ENCODE measurements at places on chromosomes 5 and 9.
A peak's percentile ranks its signal among the peaks of the same experiment; 100 is the strongest.

- no peak for DNase-seq
These were observed 1657.7 kb upstream of the C9orf72 start for GRCh38 chr9:29230931-29231330.

DNA sequence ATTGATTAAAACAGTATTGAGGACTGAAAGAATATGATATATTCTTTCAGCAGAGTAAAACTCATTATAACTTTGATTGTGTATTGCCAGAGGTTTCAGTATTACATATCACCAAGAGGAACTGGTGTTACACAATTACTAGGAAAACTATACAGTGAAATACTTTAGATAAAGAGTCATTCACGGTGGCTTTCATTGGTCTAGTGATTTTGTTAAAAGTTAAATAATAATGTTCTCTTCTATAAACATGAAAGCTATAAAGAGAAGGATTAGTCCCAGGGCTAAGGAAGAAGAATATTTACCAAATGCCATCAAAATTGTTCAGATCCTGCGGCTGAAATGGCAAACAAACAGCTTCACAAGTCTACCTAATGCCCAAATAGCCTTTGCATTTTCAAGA is 306.2 kb downstream of the SEMA5A start:
- DNase-seq = no peak

DNA sequence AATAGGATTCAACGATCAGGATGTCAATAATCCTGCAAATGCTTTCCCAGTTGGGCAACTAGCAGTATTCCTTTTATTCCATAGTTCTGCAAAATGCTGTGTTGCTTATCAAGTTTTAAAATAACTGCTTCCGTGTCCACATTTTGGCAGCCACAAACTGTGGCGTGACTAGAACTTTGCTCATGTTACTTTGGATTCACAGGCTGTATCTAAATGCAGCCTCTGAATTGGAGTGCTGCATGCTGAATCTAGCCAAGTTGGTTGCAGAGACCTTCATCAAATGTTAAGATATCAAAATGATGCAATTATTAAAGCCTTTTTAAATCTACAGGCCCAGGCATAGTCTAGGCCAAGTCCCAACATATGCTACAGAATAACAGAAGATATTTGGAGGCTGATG is 249.2 kb downstream of the NR2F1-AS1 start:
- no peak for DNase-seq

GRCh38 chr9:128155736-128156500 is 4.1 kb upstream of the BBLN start:
- DNase-seq = no peak

GRCh38 chr5:3778000-3778550 is 182.4 kb downstream of the IRX1 start:
- no peak for DNase-seq

DNA sequence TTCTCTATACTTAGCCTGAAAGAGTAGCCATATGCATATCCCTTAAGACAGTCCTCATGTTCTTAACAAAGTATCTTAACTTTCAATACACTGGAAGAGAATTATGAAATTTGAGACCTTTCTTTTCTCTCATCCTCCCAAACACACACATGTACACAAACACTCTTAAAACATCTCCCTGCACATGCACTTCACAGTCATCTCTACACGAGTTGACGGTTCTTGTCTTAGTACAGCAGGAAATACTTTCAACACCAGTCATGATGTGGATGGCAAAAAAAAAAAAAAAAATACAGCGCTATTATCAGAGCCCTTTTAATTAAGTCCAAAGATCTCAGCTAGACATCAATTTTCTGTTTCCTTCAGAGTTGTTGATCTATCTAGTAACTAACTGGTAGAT is 43.6 kb upstream of the PCSK1 start:
- DNase-seq = no peak

DNA sequence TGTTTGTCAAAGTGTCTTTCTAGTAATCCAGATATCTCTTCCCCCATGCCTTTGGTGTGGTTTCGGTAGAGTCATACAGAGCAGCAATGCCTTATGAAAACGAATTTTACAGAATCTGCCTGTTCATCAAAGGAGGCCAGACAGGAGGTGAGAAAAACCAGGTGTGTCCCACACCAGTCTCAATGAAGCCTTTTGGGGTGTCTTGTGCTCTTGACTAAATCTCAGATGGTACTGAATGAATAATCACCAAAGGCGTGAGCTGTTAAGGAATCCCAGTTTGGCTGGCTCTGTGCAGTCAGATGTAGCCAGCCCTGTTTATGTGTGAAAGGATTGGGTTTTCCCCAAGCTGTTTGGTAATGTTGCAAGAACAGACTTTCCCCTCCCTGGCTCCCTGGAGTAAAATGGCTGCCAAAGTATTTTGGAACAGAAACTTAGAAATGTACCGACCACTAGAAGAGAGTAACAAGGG is 70.8 kb upstream of the CDKN2B start:
- DNase-seq = no peak

- DNase-seq = no peak
These were observed 459.5 kb upstream of the WWC1 start for GRCh38 chr5:167831754-167832504.

GRCh38 chr9:127353882-127354281 is 43.1 kb upstream of the SLC2A8 start:
- no peak for DNase-seq

DNA sequence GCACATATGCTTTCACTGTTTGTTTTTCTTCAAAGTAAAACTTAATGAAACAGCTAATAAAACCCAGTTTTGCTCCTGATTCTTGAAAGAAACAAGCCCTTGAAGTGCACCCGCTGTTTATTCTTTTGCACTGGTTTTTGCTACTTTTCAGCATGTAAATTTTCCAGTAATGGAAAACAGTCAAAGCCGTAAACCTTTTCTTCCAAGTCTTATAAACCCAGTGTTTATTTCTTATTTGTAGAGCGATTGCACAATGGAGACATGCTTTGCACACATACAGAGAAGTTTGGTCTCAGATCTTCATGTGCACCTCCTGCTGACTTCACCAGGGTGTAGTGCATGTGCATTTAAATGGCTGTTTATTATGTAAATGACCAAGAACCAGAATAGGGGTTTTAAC is 51.8 kb downstream of the ATG10 start:
- DNase-seq = no peak

GRCh38 chr5:156326718-156327259 is at the start of gene SGCD:
Gene SGCD (plus strand): TSS chr5:156327164.
- no peak for DNase-seq

DNA sequence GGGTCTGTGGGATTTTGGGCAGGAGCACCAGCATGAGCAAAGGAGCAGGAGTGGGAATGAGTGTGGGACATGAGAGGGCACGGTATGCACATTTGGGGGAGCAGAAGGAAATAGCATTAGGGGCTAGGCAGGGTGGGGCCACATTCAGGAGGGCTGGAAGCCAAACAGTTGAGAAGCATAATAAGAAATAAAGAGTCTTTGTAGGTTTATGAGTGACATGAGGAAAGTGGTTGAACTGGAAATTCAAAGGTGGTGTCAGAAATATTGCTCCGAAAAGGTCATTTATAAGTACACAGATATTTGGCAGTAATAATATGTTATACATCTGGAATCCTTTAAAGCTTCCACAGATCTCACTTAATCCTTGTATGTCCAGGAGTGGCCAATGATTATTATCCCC is 26.4 kb downstream of the ARHGEF28 start:
- no peak for DNase-seq

GRCh38 chr9:135332979-135333748 is 146.4 kb upstream of the PPP1R26 start:
- no peak for DNase-seq

DNA sequence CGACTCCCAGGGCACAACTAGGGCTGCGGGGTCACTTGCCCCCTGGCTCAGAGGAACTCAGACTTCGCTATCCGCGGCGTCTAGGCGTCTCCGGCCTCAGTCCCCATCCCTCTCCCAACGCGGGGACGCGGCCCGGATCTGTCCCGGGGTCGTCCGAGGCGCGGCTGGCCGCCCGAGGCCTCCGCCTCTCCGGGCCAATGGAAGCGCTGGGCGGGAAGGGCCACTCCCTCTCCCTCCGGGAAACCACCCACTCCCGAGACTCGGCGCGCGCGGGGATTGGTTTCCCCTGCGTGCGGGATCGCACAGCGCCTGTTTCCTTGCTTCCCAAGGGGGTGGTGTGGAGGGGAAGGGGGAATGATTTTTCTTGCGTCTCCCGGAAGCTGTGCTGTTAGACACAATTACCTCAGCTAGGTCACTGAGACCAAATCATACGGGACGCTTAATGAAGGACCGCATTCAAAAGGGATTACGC is 38.3 kb downstream of the NR2F1 start:
- peak; percentile 78 for DNase-seq

DNA sequence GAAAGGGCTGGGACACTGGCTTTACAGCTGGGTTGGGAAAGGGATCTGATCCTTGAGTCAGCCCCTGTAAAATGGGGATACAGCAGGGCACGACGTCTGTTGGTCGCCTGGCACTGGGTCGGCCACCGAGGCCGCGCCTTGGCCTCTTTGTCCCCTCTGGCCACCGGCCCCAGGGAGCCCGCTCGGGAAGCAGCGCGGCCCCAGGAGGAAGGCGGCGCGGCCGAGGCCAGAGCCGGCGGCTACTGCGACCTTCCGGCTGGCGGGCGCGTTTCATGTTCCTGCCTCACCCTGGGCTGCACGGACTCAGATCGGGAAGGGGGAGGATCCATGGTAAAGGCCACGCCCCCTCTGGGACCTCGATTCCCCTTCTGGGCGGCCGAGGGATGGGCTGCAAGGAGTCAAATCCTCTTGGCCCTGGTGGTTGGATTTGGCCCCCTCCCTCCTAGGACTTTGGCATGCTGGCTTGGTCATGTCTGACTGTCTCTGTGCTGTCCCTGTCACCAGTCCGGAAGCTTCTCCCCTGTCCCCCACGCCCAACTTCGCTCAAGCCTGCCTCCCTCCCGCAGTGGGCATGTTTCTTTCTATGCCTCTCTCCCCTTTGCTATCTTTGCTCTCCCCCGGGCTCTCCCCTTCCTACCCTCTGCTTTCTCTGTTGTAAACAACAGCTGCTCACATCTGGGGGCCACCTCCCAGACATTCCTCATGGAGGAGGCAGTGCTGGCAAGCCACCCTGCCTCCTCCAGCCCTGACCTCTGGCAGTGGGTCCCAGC is 25.8 kb downstream of the FPGS start:
- peak; percentile 78 for DNase-seq

- no peak for DNase-seq
These were observed 48.2 kb upstream of the GFPT2 start for GRCh38 chr5:180401229-180401907.

- DNase-seq = no peak
These were observed 2362.5 kb upstream of the WWC1 start for GRCh38 chr5:165928971-165929370.

GRCh38 chr9:116687754-116688135 is 640 bp downstream of the TRIM32 start:
- DNase-seq = no peak

- DNase-seq = peak; percentile 92
These were observed 536 bp downstream of the PCDHAC1 start for GRCh38 chr5:140926443-140927227.

GRCh38 chr9:134602547-134603362 is 38.8 kb upstream of the COL5A1 start:
- no peak for DNase-seq

- DNase-seq = no peak
These were observed 114.4 kb downstream of the PCSK1 start for GRCh38 chr5:96318569-96319110.

GRCh38 chr5:126676195-126676624 is 75.5 kb downstream of the PHAX start:
- peak; percentile 46 for DNase-seq

- no peak for DNase-seq
These were observed 637.8 kb upstream of the MEF2C start for GRCh38 chr5:89520771-89521170.

DNA sequence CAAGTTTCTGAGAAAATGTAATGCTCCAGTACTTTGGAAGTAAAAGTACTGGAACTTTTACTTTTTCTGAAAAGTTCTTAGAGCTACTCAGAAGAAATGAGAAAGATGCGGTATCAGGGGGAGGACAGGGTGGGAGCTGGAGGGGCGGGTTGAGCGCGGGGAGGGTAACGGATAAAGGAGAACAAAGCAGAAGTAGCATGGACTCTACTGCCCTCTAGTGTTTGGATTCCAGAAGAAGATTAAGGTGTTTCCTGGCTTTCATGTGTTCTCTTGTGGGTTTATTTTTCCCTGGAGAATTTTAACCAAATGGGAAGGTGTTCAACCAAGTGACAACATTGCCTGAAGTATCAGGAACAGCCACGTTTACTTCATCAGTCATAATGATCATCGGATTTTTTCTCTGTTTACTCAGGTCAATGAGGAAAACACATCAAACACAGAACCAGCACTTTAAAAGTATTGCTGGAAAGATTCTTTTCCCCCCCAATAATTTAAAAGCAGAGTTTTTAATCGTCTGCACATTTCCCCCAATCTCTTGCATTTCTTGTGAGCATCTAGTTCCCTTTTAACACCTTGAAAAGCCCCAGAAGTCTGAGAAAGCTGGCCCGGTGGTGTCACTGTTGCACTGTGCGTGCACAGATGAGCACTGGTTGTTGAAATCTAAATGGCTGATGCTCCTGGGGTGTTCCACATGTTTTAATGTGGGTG is 190.6 kb downstream of the MPDZ start:
- DNase-seq = peak; percentile 59

DNA sequence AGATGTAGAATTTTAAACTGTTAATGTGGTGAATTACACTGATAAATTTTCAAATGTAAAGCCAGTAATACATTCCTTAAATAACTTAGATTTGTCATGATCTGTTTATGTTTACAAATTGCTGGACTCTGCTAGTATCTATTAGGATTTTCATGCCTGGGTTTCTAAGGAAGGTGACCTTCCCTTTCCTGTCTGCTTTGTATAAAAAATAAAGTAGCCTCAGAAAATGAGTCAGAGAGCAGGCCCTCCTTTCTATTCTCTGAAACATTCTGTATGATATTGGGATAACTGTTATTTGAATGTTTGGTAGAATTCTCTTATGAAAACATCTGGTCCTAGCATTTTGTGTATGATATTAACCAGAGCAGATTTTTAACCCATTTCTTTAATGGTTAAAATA is 255.3 kb downstream of the SYK start:
- no peak for DNase-seq

DNA sequence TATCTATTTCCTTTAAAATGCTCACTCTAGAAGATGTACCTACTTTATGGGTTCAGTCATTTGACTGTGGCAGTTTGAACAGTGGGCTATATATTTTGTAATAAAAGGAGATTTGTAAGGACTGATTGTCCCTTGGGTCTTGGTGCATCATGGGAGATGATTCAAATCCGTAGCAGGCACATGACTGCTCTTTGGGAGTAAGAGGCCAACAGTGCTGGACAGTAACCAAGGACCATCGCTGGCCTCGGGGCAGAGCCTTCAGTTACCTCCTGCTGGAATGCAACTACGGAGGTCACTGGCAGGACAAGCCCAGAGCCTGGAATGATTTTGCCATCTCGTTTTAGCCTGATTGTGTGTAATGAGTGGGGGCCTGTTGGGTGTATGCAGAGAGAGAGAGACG is 7.0 kb upstream of the MAMDC2 start:
- no peak for DNase-seq

DNA sequence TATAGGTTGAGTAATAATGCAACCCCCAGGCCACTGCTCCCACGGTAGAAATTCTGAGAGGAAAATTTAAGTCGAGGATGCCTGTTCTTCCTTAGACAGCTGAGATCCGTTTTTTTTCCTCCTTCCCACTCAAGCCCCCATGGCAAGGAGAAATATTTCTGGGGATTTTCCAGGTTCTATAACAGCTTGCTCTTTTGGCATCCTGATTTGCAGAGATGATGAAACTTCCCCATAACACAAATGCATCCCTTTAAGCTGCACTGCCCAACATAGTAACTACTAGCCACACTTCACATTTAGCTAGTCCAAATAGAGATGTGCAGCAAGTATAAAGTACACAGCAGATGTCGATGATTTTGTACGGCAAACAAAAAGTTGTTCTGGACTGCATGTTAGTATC is 32.5 kb upstream of the GNA14 start:
- no peak for DNase-seq

Measured in neuronal stem cell (in vitro differentiated cells).